Activated CD4-positive, alpha-beta T cell treated with anti-CD3 and anti-CD28 coated beads, Interleukin-10, Interleukin-2, amounts not matched to agents 100 ng/mL and 50 ng/mL, durations not matched to agents 16 hours and 8 hours (primary cell): ENCODE measurements at places on chromosomes 1 and 21.

- no peak for DNase-seq
Measured at GRCh38 chr1:184403961-184404726, 17.3 kb downstream of the C1orf21 start.

- no peak for DNase-seq
Measured at GRCh38 chr21:28789523-28789922, 203.2 kb downstream of the LTN1 start.

DNA sequence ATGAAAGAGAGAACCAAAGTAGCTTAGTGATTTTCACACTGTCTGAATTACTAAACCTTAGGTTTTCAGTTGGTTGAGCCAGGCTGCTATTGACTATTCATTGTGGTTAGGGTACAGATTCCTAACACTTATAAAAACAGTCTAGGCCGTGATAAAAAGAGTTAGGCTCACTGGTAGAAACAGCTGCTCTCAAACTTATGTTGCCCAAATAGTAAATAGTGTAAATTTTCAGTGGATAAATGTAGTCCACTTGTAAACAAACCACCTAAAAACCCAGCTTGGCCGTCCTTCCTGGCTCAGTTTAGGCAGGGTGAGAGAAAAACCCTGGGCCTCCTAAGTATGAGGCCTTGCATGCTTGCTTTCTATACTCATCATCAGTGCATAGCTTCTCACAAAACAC is 34.9 kb downstream of the ARID1A start:
- DNase-seq = peak; percentile 37

- DNase-seq = no peak
Measured at GRCh38 chr1:67815303-67816094, 17.8 kb downstream of the GNG12 start.

DNA sequence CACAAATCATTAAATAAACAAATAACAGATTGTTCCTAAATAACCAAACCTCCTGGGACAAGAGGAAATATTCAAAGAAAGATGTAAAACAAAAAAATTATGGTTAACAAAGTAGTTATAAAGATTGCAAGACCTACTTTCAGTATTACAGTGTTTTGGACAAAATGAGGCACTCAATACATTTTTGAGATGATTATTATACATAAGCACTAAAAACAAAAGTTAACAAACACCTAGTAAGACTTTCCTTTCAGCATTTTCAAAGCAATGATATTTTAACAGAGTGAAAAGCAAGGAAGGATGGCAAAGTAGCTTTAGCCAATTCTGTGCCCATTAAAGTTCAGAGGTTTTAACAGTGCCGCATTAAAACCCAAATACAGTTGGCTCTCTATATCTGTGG is 17.2 kb downstream of the OMA1 start:
- peak; percentile 57 for DNase-seq

DNA sequence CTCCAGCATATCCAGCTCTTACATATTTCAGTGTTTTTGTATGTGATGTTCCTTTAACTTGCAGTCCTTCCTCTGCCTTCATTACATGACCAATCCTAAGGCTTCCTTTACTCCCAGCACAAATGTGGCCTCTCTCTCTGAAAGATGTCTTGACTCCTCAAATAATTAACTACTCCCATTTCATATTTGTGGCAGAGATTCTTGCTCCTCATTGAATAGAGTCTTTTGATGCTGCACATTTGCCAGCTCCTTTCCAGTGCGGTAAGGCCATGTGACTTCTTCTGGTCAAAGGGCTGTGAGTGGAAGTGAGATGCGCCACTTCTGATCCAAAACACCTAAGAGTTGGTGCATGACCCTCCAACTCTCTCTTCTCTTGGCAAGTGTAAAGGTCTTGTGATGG is 19.1 kb upstream of the LAMC1 start:
- no peak for DNase-seq

- no peak for DNase-seq
Measured at GRCh38 chr1:240956424-240956823, 344.5 kb upstream of the GREM2 start.

GRCh38 chr21:31316488-31317169 is 27.4 kb downstream of the TIAM1 start:
- no peak for DNase-seq

- DNase-seq = no peak
Measured at GRCh38 chr1:193060115-193060403, 647 bp downstream of the RO60 start.

GRCh38 chr21:33026878-33027400 is 1.2 kb downstream of the OLIG2 start:
- no peak for DNase-seq

DNA sequence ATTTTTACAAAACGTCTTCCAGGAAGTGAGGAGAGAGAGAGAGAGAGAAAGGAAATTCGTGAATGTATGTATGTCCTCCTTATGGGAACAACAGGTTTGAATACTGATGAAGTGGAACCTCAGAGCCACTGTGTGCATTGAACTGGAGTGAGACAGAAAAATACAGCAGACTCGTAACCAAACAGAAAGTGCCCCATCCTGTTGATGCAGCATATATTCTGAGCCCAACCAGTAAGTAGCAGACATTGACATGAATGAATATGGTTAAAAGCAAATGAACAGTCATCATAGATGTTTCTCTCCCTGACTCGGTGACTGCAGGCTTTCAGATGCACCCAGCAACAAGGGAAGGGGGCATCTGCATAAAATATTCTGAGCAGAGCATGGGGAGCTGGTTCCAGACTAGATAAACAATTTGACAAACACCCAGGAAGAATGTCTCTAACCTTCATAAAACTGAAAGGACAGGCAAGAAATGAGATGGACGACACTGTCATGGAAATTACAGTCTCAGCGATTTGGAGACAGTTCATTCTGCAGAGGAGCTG is 471.0 kb upstream of the PBX1 start:
- no peak for DNase-seq

- no peak for DNase-seq
Measured at GRCh38 chr1:227899820-227900449, 47.8 kb downstream of the WNT9A start.

DNA sequence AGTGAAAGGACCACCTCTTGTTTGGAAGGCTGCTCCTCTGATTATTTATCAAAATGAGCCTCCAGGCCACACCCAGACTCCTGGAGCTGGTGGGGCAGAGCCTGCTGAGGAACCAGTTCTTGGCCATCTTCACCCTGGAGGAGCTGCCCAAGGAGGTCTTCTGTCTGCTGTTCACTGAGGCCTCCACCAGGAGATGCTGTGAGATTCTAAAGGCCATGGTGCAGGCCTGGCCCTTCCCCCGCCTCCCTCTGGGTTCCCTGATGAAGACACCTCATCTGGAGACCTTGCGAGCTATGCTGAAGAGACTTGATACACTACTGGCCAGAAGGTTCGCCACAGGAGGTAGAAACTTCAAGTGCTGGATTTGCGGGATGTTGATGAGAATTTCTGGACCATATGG is 61.7 kb upstream of the GJA8 start:
- DNase-seq = peak; percentile 7

GRCh38 chr1:27566462-27567145 is 37.3 kb downstream of the AHDC1 start:
- no peak for DNase-seq

GRCh38 chr1:32948390-32948722 is 16.3 kb downstream of the RNF19B start:
- no peak for DNase-seq

- DNase-seq = no peak
Measured at GRCh38 chr1:54564312-54565112, 16.5 kb downstream of the ACOT11 start.

DNA sequence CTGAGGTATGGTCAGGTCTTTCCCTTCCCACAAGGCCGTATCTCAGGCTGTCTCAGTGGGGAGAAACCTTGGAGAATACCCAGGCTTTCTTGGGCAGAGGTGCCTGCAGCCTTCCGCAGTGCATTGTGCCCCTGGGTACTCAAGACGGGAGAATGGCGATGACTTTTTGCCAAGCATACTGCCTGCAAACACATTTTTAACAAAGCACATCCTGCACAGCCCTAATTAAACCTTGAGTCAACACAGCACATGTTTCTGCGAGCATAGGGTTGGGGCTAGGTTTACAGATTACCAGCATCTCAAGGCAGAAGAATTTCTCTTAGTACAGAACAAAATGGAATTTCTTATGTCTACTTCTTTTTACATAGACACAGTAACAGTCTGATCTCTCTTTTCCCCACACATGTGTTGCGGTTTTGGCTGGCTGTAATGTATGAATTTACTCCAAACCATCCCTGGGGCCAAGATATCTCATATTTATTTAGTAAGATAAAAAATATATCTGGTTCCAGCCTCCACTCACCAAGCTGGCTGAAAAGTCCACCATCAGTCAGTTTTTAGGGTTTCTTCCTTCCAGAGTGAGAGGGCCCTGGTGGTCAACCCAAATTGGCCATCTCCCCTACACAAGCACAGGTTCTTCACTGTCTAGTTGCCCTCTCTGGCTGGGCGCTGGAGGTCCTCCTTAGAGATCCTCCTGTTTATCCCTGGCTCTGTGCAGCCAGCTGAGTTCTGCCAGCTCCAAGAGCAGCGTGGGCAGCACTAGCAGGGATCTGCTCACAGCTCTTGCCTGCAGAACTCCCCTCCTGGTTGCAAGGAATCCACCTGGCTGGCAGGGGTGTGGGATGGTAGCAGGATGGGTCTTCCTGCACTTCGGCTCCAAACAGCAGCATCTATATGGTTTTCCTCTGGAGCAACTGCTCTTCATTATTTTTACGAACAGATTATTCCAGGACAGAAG is 2.6 kb downstream of the FAAH start:
- DNase-seq = no peak

DNA sequence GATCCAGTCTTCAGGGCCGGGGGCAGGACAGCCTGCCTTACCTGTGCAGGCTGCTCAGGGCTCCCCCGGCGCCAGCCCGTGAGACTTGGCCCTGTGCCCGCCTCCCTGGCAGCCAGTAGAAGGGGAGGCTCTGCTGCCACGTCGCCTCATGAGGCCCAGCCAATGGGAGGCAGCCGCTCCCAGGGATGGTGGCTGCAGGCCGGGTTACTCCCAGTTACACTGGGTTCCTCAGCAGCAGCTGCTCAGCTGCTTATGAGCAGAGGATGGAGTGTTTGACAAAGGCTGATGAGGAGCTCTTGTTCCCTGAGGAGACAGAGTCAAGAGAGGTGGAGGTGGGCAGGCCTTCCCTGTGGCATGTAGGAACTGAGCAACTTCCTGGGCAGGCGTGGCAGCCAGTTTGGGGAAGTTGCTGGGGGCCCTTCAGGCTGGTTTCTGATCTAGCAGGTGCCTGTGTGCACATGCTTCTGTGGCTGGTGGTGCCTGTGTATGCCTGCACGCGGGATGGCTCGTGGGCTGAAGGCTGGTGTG is 5.5 kb downstream of the MFSD2A start:
- peak; percentile 56 for DNase-seq

DNA sequence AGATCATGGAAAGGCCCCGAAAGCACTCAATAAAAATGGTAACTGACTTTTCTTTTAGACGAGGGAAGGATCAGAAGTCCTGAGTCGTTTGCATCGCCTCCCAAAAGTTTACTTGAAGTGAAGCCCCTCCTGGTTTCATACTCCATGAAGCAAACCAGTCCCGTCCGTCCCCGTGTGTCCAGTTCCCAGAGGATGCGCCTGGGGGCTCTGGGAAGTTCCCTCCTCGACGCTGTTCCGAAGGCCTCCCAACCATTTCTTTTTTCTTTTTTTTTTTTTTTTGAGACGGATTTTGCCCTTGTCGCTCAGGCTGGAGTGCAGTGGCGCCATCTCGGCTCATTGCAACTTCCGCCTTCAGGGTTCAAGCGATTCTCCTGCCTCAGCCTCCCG is 661 bp upstream of the OSCP1 start:
- DNase-seq = no peak

DNA sequence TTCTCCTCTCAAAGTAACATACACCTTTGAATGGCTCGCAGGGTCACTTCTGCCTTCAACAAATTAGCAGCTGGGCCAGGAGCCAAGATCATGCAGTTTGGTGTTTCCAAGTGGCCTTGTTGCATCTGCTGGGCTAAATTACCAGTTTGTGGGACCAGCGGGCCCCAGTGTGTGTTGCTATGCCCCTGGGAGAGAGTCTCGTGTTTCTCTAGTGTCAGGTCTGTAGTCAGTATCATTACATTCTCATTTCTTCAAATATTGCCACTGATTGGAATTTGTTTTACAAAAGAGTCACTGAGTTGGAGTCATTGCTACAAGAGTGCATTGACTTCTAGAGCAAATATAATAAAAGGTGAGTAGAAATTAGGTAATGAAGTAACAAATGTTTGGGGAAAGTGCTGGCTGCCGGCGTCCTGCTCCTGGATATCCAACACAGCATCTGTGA is 35.5 kb downstream of the RHOU start:
- no peak for DNase-seq

GRCh38 chr1:47196622-47197021 is 6.8 kb upstream of the PDZK1IP1 start:
- no peak for DNase-seq
